Mesenchymal stem cell (in vitro differentiated cells and primary cell): ENCODE measurements at places on chromosomes 7 and 10.

GRCh38 chr10:48444266-48444665, 137.8 kb downstream of the MAPK8 start:
- DNase-seq: no peak

- DNase-seq: no peak
Measured at GRCh38 chr10:119344381-119344780, 137.0 kb downstream of the GRK5 start.

DNA sequence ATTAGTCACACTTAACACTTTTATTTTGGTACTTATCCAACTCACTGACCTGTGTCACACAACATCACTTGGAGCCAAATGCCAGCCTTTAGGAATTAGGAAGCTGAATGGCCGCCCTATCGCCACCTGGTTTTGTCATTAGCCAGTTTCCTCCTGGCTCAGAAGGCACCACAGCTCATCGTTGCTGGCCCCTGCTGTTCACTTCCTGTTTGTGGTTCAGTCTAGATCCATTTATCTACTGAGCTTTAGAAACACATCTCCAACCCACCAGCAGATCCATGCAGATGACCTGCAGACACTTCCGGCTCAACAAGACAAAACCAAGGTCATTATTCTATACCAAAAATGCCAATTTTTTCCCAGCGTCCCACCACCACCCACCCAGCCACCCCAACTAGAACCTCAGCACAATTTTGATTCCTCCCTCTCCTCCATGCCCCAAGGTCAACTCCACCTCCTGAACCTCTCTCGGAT, 193.5 kb upstream of the NEBL start:
- DNase-seq: no peak

DNA sequence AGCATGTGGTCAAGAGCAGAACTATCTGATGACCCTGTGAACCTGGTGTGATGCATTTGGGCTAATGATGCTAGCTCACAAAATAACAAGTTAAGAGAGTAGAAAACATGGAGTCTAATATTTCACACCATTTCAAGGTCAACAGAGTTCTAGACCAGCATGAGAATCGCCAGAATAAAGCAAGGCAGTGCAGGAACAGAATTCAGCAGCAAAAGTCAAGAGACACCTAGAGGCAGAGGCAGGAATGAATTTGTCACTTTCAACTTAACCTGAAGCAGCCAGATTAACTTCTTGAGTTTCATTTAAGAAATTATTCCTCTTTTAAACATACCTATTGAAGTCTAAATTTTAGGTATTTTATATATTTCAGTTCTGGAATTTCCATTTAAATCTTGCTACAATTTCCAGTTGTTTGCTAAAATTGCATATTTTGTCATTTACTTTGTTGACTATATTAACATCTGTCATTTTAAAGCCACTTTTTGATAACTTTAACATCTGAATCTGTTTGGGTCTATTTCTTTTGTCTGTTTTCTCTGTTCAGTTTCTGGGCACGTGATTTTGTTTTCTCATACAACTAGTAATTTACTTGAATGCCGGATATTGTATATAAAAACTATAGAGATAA, 44.2 kb upstream of the PRSS58 start:
- DNase-seq: no peak

GRCh38 chr7:99218406-99219184, 10.7 kb upstream of the KPNA7 start:
- no peak for DNase-seq

DNA sequence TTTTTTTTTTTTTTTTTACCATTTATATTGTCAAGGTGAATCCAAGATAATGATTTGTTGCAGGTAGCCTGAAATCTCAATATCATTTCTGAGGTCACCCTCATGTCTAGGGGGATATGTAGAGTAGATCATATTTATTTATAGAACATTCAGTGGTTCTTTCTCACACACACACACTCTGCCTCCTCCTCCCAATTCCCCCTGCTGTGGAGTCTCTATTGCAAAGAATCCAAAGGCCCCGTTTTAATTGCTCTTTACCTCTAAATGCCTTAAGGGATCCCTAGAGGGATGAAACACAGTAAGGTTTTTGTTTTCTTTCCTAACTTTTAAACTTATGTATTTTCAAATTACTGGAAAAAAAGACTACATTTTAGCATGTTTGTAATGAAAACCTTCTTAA, 170.0 kb downstream of the PRKG1 start:
- peak; percentile 32 for DNase-seq
